Activated CD4-positive, alpha-beta memory T cell treated with anti-CD3 and anti-CD28 coated beads, Interleukin-2, amount 10 ng/mL, durations not matched to agents 7 days and 5 days (primary cell): ENCODE measurements at places on chromosomes 16 and 17. TPM values are rescaled to one million over a fixed set of nuclear protein-coding genes. Genes with fewer than 3 reads are reported as not detected.

- H3K27ac ChIP-seq: peak overlapping the region; percentile 64
- no peaks in the 10 kb centered on the region for H3K27me3 ChIP-seq
- H3K36me3 ChIP-seq: peaks cover 66% of the 10 kb centered on the region
- H3K4me1 ChIP-seq: peaks cover 87% of the 10 kb centered on the region
- peak overlapping the region; percentile 54 for H3K4me3 ChIP-seq
Measured at GRCh38 chr17:40331743-40332641, 23.0 kb downstream of the RARA start.

- peaks cover 13% of the 10 kb centered on the region for H3K27me3 ChIP-seq
- no peak overlapping the region for H3K27ac ChIP-seq
- DNase-seq: no peak
Measured at GRCh38 chr16:1884155-1884760, 12.3 kb upstream of the MEIOB start.

DNA sequence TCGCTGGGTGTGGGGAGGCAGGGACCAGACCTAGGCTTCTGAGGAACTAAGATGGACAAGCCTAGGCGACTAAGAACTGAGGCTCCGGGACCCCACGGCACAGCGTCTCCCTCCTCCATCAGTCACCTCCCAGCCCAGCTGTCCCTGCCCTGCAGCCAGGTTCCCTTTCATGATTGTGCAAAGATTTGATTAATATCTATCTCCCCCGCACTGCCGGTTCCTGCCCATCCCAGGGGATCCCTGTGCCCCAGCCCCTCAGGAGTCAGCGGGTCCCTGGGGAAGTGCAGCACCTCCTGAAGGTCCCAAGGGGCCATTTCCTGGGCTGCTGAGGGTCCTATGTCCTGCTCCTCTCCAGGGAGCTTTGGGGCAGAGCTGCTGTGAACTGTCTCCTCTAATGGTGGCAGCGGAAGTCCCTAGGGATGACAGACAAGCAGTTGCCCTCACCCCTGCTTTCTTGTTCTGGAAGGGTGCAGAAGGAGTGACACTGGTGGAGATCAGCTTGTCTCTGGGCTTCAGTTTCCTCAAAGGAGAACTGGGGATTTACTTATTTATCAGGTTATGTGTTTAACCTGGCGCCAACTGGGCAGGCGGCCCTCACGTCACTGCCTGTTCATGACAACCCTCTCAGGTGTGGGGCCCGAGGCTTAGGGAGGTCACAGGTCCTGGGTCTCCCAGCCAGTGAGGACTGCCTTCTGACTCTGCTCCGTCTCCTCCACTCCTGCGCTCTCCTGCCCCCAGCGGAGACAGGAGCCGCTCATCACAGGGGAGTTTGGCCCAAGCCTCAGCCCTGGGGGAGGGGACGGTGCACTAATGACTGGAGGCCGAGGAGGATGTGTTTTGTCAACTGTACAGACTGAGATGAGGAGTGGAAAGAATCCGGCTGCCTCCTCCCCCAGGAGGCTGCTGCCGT is 1.9 kb upstream of the C16orf74 start:
- H3K36me3 ChIP-seq: no peaks in the 10 kb centered on the region
- H3K27me3 ChIP-seq: peaks cover 29% of the 10 kb centered on the region
- no peak overlapping the region for H3K4me3 ChIP-seq
- no peak overlapping the region for H3K27ac ChIP-seq
- H3K4me1 ChIP-seq: peaks cover 6% of the 10 kb centered on the region

DNA sequence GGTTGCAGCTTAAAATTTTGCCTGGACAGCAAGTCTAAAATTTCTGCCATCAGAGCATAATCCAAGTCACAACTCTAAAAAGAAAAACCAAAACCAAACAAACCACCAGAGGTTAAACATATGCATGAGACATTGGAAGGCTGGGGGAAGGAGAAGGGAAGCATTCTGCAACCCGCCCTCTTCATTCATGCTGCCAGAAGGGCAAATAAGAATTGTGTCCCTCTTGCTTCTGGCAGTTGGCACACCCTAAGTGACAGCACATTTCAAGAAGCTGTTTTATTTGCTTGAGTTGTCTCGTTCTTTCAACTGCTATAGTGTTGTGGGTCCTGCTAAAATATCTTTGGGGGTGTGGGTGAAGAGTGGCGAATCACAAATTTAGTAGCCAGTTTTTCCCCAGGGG is 99.6 kb downstream of the SKAP1 start:
- no peak for DNase-seq
- peaks cover 25% of the 10 kb centered on the region for H3K36me3 ChIP-seq
- peaks cover 24% of the 10 kb centered on the region for H3K4me1 ChIP-seq
- H3K27ac ChIP-seq: no peak overlapping the region
- H3K4me3 ChIP-seq: no peak overlapping the region

DNA sequence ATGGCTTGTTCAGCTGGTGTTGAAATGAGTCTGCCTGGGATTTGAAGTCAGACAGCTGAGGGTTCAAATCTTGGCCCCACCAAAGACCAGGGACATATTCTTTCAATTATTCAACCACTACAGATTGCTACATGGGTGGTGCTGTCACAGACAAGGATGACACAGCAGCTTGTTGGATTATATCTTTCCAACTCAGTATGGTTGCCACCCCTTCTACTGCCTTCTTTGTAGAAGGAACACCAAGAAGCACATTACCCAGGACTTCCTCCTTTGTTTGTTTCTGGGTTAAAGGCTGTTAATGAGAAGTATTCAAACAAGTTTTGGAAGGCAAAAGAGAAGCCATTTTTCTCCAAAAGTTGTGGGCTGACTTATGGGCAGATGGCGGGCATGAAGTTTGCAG is 78.6 kb downstream of the COPRS start:
- no peaks in the 10 kb centered on the region for H3K36me3 ChIP-seq
- H3K4me1 ChIP-seq: no peaks in the 10 kb centered on the region
- DNase-seq: no peak
- no peak overlapping the region for H3K4me3 ChIP-seq
- no peak overlapping the region for H3K27ac ChIP-seq

GRCh38 chr16:87410530-87410929 is 18.4 kb downstream of the MAP1LC3B start:
- no peak overlapping the region for H3K4me3 ChIP-seq
- no peak overlapping the region for H3K27ac ChIP-seq
- peaks cover 10% of the 10 kb centered on the region for H3K36me3 ChIP-seq
- no peaks in the 10 kb centered on the region for H3K27me3 ChIP-seq

DNA sequence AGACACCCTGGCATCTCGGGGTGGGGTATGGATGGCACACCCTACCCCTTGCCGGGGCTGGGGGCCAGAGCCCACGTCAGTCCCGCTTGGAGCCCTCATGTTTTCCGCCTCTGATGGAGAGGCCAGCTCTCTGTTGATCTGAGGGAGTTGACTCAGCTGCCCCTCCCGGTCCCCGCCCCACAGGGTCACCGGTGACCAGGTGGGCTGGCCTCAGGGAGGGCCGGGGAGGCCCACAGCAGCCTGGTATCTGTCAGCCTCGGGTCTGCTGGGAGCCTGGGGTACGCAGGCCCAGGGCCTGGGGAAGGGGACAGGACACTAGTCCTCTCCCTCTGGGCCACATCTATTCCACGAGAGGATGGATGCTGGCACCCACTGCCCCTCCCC is 109.5 kb upstream of the CIBAR2 start:
- no peaks in the 10 kb centered on the region for H3K27me3 ChIP-seq
- DNase-seq: no peak
- no peaks in the 10 kb centered on the region for H3K36me3 ChIP-seq
- no peaks in the 10 kb centered on the region for H3K4me1 ChIP-seq

Gene CMTR2
- 21.5 TPM for total RNA-seq

Gene SP2
- 25.6 TPM for total RNA-seq
